ENCODE measurements at places on chromosomes 16 and 17.

DNA sequence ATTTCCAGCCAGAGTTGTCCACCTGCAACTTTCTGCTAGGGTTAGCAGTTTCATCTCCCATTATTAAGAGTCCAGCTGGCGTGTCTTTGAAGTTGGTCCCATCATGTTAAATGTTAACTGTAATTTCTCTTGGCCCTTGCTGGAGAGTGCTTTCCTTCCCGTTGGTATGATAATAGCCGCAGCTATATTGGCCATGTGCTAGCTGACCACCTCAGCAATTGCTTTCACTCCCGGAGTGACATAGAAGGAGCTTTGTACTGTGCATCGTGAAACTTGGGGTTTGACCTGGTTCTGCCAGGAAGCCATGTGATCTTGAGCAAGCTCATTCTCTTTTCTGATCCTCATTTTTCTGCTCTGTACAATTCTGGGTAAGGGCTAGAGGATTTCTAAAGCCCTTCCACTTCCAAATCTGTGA is 81.0 kb upstream of the TBX2 start:
- DNase-seq, result no peak

DNA sequence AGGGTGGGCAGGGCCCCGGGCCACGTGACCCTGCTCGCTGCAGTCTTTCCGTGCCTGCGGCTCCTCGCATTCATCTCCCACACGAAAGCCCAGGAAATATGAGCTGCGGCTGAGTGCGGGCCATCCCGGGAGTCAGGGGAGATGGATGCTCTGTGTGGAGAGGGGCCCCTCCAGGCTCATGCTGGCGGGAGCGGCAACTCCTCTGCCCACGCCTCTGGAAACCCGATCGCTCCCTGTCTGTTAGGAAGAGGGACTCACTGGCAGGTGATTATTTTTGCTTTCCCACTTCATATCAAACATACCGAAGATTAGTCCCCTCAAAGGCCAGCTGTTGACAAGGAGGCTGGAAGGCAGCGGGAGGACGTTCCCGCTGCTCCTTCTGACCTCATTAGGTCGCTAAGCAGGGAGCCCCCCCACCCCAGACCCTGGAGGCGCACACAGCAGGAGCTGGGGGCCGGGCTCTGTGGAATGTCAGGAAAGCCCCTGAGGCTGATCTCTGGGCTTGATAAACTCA is 228.5 kb downstream of the FOXL1 start:
- DNase-seq, result peak; percentile 83

GRCh38 chr17:49399995-49400394 is 14.7 kb downstream of the PHB1 start:
- DNase-seq, result no peak

GRCh38 chr16:20865420-20866131 is 34.6 kb downstream of the DCUN1D3 start:
- peak; percentile 74 for DNase-seq

Measured in SJCRH30 (cell line).